ENCODE measurements at places on chromosomes 13 and 19.

DNA sequence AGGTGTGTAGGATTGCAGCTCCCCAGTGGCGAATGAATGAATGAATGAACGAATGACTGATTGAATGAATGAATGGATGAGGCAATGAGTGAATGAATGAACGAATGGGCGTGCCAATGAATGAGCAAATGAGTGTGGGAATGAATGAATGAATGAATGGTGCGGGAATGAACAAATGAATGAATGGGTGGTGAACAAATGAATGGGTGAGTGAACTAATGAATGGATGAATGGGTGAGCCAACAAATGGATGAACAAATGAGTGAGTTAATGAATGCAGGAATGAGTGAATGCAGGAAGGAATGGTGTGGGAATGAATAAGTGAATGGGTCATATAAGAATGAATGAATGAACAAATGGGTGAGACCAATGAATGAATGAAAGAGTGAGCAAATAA lies 14.7 kb downstream of the ANKRD24 start:
- DNase-seq = no peak

GRCh38 chr13:50396001-50396400 lies 380.8 kb downstream of the KCNRG start:
- no peak for DNase-seq

GRCh38 chr13:38784036-38784880 lies 97.4 kb downstream of the FREM2 start:
- DNase-seq = no peak

DNA sequence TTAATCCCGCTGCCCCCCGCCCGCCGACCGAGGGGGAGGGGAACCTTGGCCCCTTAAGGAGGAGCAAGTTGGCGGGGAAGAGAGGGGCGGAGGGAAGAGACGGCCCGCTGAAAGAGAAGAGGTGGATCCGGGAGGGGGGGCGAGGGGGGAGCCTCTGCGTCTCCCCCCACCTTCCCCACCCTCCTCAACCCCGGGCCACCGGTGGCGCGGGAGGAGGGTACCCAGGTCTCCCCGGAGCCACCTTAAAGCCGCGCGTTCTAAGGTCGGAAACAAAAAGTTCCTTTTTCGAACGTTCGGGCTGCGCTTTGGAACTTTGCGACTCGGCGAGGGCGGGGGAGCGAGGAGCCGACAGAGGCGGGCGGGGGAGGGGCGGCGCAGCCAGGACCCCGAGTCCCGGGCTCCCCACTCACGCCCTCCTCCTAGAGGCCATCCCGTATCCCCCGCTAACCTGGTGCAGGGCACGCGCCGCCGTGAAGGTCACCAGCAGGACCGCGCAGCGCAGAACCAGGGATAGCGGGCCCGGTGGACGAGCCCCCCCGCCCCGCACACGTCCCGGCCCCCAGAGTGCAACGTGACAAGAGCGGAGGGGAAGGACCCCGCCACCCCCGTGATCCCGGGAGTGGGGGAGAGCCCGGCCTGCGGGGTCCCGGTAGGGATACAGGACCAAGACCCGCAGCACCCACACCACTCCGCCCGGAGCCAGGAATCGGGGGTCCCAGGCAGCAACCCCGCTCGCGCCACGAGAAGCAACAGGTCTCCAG lies 659 bp downstream of the ERF start:
- peak; percentile 75 for DNase-seq

DNA sequence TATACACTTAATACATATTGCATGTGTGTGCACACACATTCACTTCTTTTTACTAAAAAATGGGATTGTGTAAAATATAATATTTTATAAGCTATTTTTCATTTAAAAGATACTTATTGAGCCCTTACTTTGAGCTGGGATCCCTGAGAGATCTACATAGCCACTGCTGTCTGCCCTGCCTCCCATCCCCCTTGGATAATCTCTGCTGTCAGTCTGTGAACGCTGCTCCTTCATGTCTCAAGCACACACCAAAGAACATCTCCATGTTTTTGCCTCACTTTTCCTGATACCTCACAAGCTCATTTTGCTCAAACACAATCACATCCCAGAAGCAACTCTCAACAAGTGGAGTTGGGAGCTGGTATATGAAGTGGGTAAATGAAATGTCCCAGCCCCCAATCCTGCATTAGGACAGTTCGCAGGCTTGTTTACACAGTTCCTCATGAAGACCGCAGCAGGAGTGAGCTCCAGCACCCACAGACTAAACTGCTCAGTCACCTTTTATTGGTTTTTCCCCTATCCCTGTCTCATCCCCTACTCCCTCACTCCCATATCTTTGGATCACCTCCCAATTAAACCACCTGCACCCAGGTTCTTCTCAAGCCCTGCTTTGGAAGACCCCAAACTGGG lies 108.3 kb upstream of the FRY start:
- no peak for DNase-seq

DNA sequence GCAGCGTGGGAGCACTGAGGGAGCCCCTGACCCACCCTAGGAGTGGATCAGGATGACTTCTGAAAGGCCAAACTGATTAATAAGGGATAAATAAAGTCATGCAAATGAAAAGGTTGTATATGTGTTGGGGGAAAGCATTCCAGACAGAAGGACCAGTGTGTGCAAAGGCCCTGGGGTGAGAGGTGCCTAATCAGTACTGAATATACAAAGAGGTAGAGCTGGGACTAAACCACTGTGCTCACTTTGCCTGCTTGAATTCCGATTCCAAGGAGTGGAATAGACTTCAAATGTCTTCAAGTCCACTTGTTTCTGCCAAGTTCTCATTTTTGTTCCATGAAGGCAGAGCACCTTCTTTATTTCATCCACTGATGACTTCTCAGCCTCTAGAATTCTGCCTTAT lies 32.6 kb upstream of the ADGRE1 start:
- no peak for DNase-seq

DNA sequence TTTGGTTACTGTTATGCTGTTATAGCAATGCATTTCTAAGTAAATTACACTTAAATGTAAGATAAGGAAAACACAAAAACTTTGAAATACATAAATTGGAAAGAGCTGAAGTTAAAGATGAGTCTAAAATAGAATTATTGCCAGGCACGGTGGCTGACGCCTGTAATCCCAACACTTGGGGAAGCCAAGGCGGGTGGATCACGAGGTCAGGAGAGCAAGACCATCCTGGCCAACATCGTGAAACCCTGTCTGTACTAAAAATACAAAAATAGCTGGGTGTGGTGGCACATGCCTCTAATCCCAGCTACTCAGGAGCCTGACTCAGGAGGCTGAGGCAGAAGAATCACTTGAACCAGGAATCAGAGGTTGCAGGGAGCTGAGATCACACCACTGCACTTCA lies 905.4 kb upstream of the GPC6 start:
- DNase-seq = no peak

GRCh38 chr13:31167490-31167889 lies 5.8 kb upstream of the HSPH1 start:
- no peak for DNase-seq

DNA sequence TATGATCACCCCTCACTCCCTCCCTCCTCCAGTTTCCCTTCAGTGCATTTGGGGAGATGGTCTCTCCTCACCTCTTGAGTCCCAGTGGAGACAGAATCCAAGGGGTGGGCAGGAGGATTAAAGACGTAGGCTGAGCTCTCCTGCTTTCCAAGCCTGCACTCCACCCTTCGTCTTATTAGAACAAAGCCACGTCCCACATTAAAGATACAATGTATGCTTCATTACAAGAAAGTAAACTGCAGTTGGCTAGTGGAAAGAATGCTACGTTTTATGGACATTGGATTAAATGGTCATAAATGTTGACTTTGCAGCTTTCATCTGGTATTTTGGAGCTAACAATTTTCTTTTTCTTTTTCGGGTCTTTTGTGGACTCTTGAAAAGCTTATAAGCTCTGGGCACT lies 1.5 kb upstream of the KLK11 start:
- DNase-seq = no peak

- DNase-seq = no peak
These were observed 29.5 kb downstream of the FPR3 start for GRCh38 chr19:51824281-51825005.

DNA sequence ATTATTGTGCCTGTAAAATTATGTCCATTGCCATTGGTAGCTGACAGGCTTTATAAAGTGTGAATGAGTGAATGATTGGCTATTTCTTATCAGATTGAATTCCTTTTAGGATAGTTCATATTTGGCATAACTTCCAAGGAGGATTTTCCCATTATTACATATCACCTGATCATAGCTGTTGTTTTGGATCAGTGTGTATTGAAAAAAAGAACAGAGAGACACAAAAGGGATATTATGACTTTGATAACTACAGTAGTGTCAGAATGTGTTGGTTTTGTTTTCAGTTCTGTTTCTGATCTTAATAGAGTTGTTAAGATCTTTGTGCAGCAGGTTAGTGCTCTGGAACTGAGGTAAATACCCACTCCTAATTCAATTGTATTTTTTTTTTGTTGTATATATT lies 103.8 kb downstream of the LRCH1 start:
- DNase-seq = no peak

- DNase-seq = no peak
These were observed 70.1 kb upstream of the IPO5 start for GRCh38 chr13:97883396-97883795.

DNA sequence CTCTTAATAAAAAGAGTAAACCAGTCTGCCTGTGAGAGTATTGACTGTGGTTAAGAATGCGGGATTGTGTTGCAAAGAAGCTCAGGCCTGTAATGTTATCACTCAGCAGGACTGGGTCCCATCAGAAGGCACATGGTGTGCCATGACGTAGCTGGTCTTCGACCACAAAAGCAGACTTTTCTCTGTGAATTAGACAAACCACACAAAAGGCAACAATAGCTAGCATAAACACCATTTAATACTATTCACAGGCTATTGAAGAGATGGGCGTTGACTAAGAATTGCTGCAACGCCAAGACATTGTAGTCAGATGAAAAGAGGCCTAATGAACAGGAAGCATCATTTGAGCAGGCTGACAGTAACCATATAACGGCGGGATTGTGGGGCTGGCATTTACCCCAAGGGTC lies 235.6 kb upstream of the SOX21 start:
- no peak for DNase-seq

GRCh38 chr19:16628984-16629691 lies 1.1 kb upstream of the MED26 start:
- no peak for DNase-seq

DNA sequence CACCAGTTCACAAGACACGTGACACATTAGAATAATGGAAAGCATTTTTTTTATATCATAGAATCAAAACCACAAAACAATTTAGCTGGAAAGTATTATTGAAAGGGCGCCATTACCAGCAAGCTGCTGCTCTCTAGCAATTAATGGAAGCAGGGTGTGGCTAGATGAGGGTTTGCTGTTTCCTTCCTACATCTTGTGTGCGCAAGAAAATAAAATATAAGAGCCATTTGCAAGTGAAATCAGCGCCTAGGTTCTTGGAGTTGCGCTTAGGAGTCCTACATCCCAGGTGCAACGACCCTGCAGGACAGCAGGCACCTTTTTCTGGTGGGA lies 140.9 kb downstream of the ZNF536 start:
- no peak for DNase-seq

DNA sequence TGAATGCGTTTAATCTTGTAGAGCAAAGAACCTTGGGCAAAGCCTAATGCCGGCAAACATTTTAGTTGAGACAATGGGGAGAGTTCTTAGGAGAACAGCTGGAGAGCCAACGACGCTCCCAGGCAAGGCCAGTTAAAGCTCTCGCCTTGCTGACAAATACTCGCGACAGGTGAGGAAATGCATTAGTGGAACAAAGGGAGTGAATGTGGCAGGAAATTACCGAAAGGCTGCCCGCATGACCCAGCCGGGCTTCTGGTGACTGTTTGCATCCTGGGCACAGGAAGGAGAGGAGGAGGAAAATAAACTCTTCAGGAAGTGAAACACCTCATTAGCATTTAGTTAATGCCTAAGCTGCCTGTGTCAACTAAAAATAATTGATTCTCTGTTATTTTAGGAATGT lies 74.6 kb downstream of the SHISA2 start:
- DNase-seq = no peak

DNA sequence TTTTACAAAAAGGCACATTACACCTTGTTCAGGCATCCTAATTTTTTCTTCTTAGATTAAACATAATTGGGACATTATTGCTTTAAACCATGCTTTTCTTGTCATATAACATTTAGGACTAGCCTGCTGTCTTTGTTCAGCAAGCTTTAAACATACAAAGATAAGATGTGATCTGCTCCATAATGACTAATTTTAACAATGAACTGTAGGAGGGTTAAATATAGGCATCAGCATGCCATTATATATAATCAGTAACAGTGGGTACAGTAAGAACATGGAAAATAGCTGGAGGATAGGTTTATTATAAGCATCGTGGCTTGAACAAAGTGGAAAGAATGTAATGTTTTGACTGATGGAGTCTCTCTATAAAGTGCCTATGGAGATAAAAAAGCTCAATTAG lies 661.7 kb downstream of the SLITRK6 start:
- no peak for DNase-seq

- no peak for DNase-seq
These were observed 159.0 kb downstream of the PAN3 start for GRCh38 chr13:28297341-28297740.

DNA sequence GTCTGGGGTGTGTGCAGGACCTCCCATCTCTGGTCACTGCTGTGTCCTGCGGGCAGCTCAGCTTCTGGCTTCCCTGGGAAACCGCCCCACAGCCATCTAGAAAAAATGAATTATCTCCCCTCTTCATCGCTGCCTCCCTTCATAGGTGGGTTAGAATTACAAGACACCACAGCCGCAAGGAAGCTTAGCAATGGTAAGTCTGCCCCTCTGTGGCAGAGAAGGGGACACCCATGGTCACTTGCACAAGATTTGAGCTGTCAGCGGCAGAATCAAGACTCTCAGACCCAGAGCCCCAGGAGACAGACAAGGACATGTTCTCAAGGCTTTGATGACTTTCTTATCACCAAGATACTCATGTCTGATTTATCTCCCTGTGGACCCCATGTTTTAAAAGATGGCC lies 110.8 kb upstream of the PABPC3 start:
- DNase-seq = no peak

DNA sequence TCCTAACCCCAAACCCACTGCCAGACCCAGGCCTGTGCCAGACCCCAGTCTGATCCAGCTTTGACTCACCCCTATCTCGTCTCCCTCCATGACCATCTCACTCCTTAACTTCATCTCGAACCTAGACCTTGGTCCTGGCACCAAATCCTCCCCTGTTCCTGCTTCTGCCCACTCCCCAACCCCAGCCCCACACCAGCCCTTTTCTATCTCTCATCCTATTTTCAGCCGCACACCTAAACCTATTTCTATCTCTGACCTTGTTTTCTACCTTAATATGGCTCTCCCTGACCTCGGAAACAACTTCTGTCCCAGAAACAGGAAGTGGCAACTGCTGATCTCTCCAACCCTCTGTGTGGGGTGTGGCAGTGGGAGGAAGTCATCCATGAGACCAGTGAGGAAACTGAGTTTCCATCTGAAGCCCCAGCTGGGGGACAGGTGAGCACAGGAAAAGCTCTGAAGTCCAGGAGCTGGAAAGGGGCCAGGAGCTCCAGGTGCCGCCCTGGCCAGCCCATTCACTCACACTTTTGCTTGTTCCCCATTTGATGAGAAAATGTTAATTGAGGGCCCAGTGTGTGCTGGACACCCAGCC lies 13.7 kb downstream of the PTH2 start:
- no peak for DNase-seq

DNA sequence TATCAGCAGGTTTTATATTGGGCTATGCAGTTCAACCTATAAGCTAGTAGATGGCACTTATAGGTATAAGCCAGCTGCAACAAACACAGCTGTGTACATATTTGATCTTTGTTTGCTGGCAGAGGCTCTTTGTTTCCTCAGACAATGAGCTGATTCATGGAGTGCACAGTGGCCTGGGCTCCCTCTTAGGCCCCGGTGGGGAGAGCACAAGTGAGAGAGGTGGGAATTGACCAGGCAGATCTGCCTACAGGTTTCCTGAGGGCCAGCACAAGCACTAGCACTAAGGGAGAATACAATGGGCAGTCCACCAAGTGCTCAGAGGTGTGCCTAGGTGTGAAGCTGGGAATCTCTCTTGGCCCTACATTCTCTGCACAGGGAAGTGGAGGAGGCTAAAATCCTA lies 1390.7 kb downstream of the SLITRK5 start:
- no peak for DNase-seq
